ENCODE measurements at places on chromosomes 12 and 14.

DNA sequence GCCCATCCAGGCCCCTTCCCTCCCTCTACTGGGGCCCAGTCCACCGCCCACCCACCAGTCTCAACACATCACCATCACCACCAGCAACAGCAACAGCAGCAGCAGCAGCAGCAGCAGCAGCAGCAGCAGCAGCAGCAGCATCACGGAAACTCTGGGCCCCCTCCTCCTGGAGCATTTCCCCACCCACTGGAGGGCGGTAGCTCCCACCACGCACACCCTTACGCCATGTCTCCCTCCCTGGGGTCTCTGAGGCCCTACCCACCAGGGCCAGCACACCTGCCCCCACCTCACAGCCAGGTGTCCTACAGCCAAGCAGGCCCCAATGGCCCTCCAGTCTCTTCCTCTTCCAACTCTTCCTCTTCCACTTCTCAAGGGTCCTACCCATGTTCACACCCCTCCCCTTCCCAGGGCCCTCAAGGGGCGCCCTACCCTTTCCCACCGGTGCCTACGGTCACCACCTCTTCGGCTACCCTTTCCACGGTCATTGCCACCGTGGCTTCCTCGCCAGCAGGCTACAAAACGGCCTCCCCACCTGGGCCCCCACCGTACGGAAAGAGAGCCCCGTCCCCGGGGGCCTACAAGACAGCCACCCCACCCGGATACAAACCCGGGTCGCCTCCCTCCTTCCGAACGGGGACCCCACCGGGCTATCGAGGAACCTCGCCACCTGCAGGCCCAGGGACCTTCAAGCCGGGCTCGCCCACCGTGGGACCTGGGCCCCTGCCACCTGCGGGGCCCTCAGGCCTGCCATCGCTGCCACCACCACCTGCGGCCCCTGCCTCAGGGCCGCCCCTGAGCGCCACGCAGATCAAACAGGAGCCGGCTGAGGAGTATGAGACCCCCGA, 6.8 kb upstream of the RNU7-1 start:
- no peak for DNase-seq

- DNase-seq: no peak
Observed at GRCh38 chr12:126384026-126384564, 1318.9 kb downstream of the AACS start.

DNA sequence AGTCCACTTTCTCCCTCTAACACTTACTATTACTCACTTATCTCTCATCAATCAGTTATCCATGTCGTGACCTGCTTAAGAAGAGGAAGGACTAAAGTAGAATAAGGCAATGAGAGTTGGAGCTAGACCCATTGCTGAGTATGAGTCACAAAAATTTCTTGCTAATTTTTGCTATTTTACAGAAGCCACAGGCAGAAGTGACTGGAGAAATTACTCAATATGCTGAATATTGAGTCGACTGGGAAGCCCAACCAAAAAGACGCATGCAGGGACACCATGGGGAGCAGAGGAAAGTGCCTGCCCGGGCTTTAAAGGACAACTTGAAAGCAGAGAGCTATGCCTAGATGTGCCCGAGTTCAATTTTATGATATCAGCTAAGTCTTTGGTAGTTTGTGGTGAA, 115.4 kb upstream of the FOXG1 start:
- DNase-seq: no peak

DNA sequence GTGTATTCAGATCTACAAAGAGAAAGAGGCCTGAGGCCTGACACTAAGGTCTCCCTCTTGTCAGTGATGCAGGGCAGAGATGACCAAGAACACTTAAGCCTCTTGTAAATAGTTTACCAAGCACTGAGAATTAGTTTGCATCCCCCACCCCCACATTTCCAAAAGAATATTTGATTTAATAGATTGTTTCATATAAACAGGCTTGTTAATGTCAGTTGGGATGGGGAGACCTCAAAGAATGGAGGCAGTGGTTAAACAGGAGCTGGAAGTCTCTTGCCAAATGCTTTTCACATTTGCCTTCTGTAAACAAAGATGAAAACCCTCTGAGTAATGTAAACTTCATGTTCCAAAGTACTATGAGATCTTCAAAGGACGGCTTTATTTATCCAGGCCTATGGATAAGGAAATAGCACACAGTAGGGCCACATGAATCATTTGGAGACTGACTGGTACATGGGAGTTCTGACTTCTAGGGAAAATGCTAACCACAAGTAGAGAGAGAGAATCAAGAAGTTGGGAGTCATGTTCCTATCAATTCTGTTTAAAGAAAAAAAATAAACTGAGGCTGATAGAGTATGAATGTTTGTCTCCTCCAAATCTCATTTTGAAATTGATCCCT, 234.7 kb downstream of the ANO2 start:
- no peak for DNase-seq

- no peak for DNase-seq
Observed at GRCh38 chr12:44431647-44432343, 444.3 kb downstream of the NELL2 start.

- DNase-seq: no peak
Observed at GRCh38 chr14:29810682-29811081, 117.0 kb downstream of the PRKD1 start.

DNA sequence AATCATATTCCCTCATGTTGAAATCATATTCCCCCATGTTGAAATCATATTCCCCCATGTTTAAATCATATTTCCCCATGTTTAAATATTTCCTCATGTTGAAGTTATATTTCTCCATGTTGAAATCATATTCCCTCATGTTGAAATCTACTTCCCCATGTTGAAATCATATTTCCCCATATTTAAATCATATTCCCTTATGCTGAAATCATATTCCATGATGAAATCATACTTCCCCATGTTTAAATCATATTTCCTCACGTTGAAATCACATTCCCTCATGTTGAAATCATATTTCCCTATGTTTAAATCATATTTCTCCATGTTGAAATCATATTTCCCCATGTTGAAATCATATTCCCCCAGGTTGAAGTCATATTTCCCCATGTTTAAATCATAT, 34.6 kb upstream of the ADGRD1 start:
- DNase-seq: no peak

GRCh38 chr14:85531587-85532373, 1.8 kb downstream of the FLRT2 start:
- DNase-seq: no peak

GRCh38 chr12:87227162-87227561, 802.0 kb downstream of the C12orf50 start:
- no peak for DNase-seq

GRCh38 chr12:75289753-75290152, 40.4 kb downstream of the CAPS2 start:
- no peak for DNase-seq

- no peak for DNase-seq
Observed at GRCh38 chr14:57060276-57060955, 208.3 kb downstream of the EXOC5 start.

DNA sequence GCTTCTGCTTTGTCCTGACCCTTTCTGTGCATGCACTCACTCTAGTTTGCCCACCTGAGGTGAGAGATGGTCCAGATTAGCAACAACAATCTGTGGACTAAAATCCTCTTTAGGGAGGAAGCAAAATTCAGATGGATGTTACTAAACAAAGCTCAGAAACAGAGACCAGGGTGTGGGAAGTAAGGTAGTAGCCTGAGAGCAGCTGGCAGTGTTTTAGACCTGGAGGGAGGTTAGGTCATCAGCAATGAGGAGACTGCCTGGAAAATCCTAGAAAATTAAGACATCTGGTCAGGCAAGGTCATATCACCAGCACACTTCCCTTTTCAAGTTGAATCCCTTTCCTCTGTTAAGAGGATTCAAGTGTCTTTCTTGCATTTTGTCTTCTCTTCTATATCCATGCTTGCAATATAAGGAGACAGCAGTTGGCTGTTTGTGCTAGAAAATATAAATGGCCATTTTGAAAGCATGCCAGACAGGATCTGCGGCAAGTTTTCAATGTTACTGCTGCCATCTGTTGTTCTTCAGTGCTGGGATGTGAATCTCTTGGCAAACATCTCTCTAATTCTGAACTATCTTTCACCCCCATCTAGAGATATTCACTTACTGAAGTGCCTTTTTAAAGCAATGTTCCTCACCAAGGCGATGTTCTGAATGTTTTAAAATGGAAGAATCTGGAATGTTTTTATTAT, 266.4 kb downstream of the NAV3 start:
- DNase-seq: no peak

- no peak for DNase-seq
Observed at GRCh38 chr12:50185970-50186663, 18.9 kb upstream of the CERS5 start.

DNA sequence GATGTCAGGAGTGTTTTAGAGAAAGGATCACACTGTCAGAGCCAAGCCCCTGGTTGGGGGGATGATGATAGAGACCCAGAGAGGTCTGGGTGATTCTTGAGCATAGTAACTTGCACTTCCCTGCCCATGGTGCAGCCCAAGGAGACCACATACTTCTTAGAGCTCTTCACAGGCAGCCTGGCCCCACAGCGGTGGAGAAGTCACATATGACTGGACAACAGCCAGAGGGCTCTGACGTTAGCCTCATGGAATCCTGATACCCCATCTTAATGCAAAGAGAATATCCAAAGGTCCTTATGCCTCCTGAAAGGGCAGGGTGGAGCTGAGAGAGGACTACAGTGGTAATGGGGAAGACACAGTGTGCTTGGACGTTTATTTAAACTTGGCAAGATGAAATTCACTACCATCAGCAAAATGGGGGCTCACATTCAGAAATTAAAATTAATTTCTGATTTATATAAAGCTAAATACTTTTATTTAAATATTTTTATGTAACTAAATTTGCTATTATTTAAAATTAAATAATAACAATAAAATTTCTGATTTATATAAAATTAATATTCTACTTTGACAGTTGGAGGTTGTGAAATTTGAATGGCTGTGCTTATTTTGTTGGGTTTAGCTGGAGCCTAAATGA, 131.3 kb downstream of the KTN1 start:
- DNase-seq: no peak

DNA sequence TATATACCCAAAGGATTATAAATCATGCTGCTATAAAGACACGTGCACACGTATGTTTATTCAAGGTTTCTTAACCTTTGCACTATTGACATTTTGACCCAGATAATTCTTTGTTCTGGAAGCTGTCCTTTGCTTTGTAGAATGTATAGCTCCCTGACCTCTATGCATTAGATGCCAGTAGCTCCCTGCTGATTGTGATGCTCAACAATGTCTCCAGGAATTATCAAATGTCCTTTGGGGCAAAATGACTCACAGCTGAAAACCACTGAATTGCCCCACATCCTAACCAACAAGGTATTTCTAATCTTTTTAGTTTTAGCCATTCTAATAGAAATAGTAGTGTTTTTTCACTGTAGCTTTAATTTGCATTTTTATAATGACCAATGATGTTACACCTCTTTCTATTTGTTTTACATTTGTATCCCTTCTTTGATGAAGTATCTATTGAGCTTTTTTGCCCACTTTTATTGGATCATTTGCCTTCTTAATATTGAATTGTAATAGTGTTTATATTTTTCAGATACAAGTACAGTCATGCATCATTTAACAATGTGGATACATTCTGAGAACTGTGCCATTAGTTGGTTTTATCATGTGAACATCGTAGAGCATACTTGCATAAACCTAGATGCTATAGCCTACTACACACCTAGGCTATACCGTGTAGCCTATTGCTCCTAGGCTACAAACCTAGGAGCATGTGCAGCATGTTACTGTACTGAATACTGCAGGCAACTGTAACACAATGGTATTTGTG, 10.4 kb upstream of the NOPCHAP1 start:
- DNase-seq: no peak

DNA sequence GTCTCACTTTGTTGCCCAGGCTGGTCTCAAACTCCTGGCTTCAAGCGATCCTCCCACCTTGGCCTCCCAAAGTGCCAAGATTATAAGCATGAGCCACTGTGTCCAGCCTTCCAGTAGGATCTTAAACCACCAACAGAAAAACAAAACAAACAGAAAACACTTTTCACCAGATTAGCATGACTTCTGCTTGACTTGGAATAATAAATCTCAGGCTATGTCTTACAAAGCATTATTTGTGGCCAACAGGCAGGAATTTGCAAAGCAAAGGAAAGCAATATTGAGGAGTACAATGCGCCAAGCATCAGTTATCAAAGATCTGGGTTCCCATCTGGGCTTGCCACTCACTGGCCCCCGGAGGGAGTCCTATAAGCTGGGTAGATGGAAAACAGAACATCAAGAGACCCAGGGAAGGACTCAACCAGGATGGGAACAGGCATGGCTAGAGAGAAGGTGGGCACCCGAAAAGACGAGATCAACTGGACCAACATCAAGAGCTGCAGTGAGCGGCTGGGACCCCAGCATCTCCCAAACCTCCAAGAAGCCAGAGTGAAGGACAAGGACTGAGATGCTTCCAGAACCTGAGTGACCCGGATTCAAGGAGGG, 101.2 kb downstream of the TMEM30B start:
- DNase-seq: no peak

DNA sequence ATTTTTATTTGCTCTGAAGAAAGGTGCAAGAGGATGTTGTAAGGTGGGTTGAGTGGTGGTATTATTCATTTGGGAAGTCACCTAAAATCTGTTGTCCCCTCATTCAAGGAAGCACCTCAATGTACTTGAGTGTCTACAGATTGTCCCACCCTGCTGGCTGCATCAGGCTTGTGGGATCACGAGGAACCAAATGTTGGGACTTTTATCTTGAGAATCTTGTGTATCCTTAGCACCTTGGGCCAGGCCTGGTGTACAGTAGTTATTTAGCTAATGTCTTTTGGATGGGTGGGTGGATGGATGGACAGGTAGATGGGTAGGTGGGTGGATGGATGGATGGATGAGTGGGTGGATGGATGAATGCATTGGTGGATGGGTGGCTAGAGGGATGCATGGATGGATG, 519.3 kb downstream of the BCL11B start:
- no peak for DNase-seq

DNA sequence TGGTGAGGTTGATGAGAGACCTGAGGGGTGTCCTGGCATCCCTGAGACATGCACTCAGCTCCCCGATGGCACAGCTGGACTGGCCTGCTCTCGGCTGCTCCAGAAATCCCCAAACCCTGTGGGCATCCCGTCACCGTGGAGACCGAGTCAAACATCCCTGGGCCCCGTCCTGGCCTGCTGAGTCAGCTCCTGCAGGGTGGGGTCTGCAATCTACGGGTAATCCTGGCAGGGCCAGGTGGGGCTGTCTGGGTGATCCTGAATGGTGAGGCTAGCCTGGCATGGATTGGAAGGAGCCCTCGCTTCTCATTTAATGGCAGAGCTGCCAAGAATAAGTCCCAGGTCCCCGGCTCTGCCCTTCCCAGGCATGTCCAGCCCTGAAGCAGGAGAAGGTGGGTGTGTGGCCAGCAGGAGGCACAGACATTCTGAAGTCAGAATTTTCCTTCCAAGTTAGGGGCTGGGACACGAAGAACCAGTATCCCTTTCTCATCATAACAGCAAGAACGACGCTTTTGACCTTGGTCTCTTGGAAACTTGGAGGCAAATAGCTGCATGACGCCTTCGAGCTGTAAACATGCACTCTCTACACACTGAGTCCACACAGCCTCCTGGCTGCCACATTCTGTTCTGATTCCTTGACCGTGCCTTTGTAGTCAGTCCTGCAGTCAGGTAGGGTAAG, 17.7 kb upstream of the SERPINA4 start:
- DNase-seq: no peak

GRCh38 chr12:122421187-122421820, 1.2 kb downstream of the CLIP1 start:
- no peak for DNase-seq
